ENCODE measurements at places on chromosomes 13 and 19. TPM values are rescaled to one million over a fixed set of nuclear protein-coding genes. Genes with fewer than 3 reads are reported as not detected.
A peak's percentile ranks its signal among the peaks of the same experiment; 100 is the strongest.

- DNase-seq, result peak; percentile 15
Measured at GRCh38 chr19:34308381-34309367, 54.3 kb downstream of the GARRE1 start.

DNA sequence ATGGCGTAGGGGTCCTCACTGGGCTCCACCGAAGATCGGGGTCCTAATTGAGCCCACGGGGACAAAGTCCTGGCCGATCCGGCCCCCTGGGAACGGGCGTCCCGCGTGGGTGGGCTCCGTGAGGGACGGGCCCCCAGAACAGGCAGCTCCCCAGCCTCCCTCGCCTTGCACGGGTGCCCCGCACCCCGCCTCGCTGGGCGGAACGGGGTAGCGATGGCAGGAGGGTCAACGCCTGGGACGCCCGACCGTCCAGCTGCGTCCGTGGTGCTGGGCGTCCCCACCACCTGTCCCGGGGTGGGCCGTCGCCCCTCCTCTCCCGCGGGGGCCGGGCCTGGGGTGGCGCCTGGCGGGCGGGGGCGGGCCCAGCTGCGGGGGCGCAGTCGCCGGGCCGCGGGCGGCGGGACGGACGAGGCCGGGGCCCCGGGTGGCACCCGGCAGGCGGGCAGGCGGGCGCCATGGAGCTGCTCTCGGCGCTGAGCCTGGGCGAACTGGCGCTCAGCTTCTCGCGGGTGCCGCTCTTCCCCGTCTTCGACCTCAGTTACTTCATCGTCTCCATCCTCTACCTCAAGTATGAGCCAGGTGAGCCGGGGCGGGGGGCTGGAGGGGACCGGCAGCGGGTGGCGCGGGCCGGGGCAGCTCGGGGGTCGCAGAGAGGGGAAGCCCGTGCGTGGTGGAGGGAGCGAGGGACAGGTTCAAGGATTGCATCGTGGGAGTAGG lies at the start of gene TMEM38A:
Gene TMEM38A, plus strand, starts transcription at position 377 of the 717 bp plus-strand sequence. Its CDS starts 79 bp downstream, at position 456.
- no peak for DNase-seq

DNA sequence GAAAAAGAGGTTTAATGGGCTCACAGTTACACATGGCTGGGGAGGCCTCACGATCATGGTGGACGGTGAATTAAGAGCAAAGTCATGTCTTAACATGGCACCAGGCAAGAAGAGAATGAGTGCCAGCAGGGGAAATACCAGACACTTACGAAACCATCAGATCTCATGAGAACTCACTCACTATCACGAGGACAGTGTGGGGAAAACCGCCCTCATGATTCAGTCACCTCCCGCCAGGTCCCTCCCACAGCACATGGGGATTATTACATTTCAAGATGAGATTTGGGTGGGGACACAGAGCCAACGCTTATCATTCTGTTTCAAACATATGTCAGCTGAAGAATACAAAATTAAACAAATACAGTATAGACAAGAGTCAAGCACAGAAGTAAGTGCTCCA lies 165.1 kb downstream of the PCCA start:
- no peak for DNase-seq

- no peak for DNase-seq
Measured at GRCh38 chr13:25923217-25924085, 128.4 kb downstream of the SHISA2 start.

DNA sequence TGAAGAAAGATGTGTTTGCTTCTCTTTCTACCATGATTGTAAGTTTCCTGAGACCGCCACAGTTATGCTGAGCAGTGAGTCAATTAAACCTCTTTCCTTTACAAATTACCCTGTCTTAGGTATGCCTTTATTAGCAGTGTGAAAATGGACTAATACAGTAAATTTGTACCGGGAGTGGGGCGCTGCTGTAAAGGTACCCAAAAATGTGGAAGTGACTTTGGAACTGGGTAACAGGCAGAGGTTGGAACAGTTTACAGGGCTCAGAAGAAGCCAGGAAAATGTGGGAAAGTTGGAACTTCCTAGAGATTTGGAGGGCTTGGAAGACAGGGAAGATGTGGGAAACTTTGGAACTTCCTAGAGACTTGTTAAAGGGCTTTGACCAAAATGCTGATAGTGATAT lies 9.2 kb upstream of the PDS5B start:
- DNase-seq, result no peak

GRCh38 chr13:20828539-20829364 lies 55.0 kb upstream of the EEF1AKMT1 start:
- DNase-seq, result peak; percentile 28

GRCh38 chr13:49146950-49147355 lies 73.2 kb upstream of the MLNR start:
- DNase-seq, result peak; percentile 31

- no peak for DNase-seq
Measured at GRCh38 chr13:111404746-111405145, 84.3 kb downstream of the TEX29 start.

DNA sequence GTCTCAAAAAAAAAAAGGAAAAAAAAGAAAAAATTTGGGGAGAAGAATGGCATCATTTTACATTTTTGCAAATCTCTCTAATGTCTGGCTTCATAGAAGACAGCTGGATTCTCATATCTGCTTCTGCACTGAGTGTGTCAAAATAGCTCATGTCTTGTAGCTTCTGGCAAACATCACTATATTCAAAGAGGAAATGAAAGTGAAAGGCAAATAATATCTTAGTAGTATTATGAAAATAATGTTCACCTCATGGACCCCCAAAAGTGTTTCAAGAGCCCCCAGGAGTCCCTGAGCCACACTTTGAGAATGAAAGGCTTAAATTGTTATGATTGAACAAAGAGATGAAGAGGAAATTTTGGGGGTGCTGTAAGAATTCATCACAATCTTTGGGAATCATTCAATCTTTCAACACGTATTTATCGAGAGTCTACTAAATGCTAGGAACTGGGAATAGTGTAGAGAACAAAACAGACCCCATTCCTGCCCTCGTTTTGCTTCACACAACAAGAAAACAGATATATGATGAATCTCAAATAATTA lies 1.2 kb upstream of the SLC6A16 start:
- DNase-seq, result no peak

GRCh38 chr19:33171916-33172359 lies 22.2 kb upstream of the LRP3 start:
- no peak for DNase-seq

DNA sequence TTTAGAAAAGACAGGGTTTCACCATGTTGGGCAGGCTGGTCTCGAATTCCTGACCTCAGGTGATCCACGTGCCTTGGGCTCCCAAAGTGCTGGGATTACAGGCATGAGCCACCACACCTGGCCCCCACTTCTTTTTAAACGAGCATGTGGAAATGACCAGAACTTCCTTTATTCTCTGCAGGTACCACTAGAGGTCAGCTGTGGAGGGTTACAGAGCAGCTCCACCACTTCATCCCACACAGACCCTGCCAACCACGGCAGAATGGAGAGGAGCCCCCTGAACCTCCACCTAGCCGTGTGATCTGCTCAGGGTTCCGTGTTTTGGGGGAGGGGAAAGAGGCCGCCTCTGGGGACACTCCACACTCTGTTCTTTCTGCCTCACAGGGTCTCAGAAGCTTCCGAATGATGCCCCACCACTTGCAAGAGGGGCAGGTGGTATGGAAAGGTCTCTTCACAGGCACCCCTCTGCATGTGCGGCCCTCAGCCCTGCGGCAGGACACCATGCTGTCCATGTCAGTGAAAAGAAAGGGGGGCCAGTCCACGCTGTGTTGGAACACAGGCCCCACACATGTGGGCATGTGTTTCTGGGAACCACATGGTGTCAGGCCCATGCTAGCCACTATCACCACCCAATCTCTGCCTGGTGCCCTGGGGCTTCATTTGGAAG lies 465.0 kb downstream of the TSHZ3 start:
- DNase-seq, result no peak

DNA sequence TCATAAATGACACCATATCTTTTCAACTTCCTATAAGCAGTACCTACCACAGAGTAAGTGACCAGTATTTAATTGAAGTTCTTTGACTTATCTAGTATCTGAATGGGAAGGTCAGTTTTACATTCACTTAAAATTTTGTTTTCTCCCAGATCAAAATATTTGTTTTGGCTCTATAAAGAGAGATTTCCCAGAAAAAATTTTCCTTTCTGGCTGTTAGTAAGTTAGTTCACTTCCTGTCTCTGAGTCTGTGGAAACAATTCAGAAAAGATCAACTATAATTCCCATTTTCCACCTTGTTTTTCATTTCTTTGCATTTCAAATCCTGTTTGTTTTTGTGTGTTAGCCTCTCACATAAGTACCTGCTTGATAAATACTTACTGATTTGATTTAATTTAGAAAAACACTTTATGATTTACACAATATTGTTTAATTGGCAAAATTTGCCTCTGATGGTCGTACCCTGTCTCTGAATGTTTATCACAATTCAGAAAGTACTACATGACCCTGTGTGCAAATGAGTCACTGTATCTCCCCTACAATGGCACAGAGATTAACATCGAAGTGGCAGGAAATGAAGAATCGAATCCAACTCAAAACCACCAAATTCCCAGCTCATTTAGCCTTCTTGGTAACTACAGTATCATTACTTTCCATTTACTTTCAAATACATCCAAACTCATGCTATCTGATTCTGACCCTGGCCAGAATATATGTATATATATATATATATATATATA lies 15.4 kb upstream of the MED4 start:
- no peak for DNase-seq

GRCh38 chr19:7787141-7787540 lies 24.1 kb downstream of the CLEC4M start:
- no peak for DNase-seq

DNA sequence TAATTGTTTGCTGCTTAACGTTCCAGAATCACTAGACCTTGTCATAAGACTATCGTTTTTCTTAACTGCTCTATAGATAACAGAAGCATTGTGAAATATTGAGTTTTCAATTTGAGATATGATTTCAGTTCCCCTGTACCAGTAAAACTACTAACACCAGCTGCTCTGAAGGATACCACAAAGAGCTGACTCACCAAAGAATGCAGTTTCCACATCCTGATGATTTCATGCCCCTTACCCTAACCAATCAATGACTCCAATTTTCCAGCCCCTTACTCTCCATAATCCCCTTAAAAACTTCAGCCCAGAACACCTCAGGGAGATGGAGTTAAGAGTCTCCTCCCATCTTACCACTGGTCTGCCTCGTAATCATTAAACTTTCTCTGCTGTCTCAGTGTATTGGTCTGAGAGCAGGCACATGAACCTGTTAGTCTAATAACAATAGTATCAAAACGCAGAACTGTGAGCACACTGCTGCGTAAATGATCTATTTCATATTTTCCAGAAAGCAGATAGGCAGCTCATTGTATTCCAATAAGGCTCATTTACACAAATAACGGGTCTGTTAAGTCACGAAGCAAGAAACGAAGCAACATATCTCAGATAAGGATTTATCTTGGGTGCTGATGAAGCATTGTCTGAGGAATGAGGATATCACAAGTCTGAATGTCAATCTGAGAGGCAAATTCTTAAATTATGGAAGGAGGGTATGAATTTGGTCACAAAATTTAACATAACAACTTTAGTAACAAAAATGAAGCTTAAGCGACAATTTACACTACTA lies 14.1 kb upstream of the CCNA1 start:
- DNase-seq, result no peak

The POLR2I gene
- 47.4 TPM for total RNA-seq

The LILRA6 gene
- 0.27 TPM for total RNA-seq

The SGCG gene
- total RNA-seq, result not detected

The ATP13A1 gene
- 102 TPM for total RNA-seq

The ADGRE2 gene
- 46.0 TPM for total RNA-seq

The PEG3 gene
- 1.1 TPM for total RNA-seq

The CD320 gene
- 13.7 TPM for total RNA-seq

The IZUMO2 gene
- total RNA-seq, result not detected

The ZNF226 gene
- 8.1 TPM for total RNA-seq

The CEACAM7 gene
- not detected for total RNA-seq

The GRIK5 gene
- 22.1 TPM for total RNA-seq

Measured in hematopoietic multipotent progenitor cell (in vitro differentiated cells).